Purkinje cell (primary cell): ENCODE measurements at places on chromosomes 4 and X. TPM values are rescaled to one million over a fixed set of nuclear protein-coding genes. Genes with fewer than 3 reads are reported as not detected.

The GABRB1 gene
- polyA plus RNA-seq, result 13.9 and 31.8 TPM in 2 replicates

The SPIN2A gene
- 0.97 TPM in 1 of 2 replicates, not detected in the other for polyA plus RNA-seq

The PDE6B gene
- 0.53 and 1.2 TPM in 2 replicates for polyA plus RNA-seq

The C4orf51 gene
- polyA plus RNA-seq, result not detected in 2 replicates

The ITIH6 gene
- not detected in 2 replicates for polyA plus RNA-seq

The PAGE5 gene
- polyA plus RNA-seq, result not detected in 2 replicates

The RAB40A gene
- polyA plus RNA-seq, result 0.27 TPM in 1 of 2 replicates, not detected in the other

The GAGE2A gene
- not detected in 2 replicates for polyA plus RNA-seq

The ATP1B4 gene
- polyA plus RNA-seq, result not detected in 2 replicates

The PPM1K gene
- 35.1 and 41.1 TPM in 2 replicates for polyA plus RNA-seq

The RPL39 gene
- polyA plus RNA-seq, result 837 and 939 TPM in 2 replicates

The NEUROG2 gene
- not detected in 2 replicates for polyA plus RNA-seq
